ENCODE measurements at places on chromosomes 5 and 9.

GRCh38 chr5:134523543-134524271, 1.8 kb upstream of the JADE2 start:
- no peak for DNase-seq

DNA sequence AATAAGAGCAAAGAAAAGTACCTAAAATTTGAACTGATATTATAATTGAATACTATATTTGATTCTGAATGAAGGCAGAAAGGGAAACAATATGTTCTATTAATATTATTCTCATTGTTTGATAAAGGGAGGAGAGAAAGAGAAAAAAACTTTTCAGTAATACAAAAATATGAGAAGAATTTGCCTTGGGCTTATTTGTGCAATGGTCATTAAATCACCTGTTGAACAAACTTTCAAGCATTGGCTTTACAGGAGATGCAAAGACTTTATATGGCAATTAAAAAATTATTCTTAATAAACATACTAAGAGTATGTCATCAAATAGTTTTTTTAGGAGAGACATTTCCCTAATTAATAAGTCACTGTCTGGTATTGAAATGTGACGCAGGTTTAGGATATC, 85.0 kb downstream of the CSNK1G3 start:
- no peak for DNase-seq

- no peak for DNase-seq
Observed at GRCh38 chr9:26567976-26568375, 324.6 kb downstream of the CAAP1 start.

GRCh38 chr5:127555826-127556225, 38.4 kb downstream of the PRRC1 start:
- no peak for DNase-seq

- DNase-seq = no peak
Observed at GRCh38 chr5:51225789-51226742, 157.2 kb upstream of the ISL1 start.

DNA sequence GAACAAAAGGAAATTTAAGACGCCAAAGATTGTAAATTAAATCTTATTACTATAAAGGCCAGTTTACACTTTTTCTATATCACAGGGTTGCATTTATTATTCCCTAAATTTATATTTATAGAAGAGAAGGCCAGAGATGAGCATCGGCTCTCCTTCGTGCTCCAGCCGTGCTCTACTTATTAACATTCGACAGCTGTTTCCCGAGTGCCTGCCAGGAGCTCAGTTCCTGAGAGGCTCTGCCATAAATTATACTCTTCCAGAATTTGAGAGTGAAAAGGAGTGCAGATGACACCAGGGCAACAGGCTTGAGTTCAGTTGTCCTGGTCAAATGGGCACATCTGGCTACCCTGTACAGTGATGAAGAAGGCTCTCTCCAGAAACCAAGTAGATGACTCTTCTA, 70.1 kb downstream of the PCSK5 start:
- no peak for DNase-seq

GRCh38 chr9:32518276-32518675, 7.7 kb downstream of the RIGI start:
- DNase-seq = no peak

- DNase-seq = no peak
Observed at GRCh38 chr5:95832664-95833063, 10.1 kb upstream of the GLRX start.

- peak; percentile 58 for DNase-seq
Observed at GRCh38 chr5:111143910-111144309, 51.8 kb downstream of the WDR36 start.

Measured in brain pericyte (primary cell).